ENCODE measurements at places on chromosomes 4 and X.

DNA sequence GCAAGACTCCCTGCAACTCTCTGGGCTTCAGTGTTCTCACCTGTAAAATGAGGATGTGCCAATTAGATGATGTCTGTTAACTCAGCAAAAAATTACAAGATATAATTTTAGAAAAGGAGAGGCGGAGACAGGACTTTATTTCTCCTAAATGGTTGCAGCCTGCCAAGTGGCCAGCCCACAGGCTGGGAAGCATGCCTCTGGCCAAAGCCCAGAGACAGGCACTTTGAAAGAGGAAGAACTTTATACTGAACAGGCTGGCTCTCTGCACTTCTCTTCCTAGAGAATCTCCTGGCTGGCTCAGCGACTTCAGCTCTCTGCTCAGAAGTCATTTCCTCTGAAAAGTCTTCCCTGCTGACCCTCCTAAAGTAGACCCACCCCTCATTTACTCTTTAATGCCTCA lies 3.7 kb downstream of the PRDM5 start:
- DNase-seq, result peak; percentile 40

- DNase-seq, result no peak
These were observed 17.9 kb downstream of the EXOC1 start for GRCh38 chr4:55871299-55871800.

GRCh38 chr4:1495416-1496115 lies 89.3 kb upstream of the NKX1-1 start:
- no peak for DNase-seq

- DNase-seq, result no peak
These were observed 125.8 kb upstream of the SLC7A11 start for GRCh38 chr4:138367942-138368341.

DNA sequence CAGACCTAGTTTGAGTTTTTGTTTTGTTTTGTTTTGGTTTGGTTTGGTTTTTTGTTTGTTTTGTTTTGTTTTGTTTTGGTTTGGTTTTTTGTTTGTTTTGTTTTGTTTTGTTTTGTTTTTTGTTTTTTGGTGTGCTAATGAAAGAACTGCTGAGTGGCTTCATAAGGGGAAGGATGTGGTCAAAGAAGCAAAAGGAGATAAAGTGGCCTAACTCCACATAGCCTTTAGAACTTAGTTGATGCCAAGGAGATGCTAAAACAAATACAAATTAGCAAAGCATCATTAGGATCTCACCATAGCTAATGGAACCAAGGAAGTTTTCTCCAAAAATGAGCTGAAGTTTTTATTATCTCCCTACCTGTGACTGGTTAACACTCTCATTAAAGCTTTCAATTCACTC lies 44.6 kb upstream of the TMEM164 start:
- no peak for DNase-seq

GRCh38 chrX:132488819-132489577 lies at the start of gene MBNL3:
MBNL3 (minus strand) TSS chrX:132489038; CDS start chrX:132439611, 49,427 bp downstream.
- peak; percentile 47 for DNase-seq

- DNase-seq, result no peak
These were observed 13.2 kb upstream of the CA5B start for GRCh38 chrX:15724911-15725310.

- no peak for DNase-seq
These were observed 8.8 kb downstream of the DOK7 start for GRCh38 chr4:3471886-3472285.

- no peak for DNase-seq
These were observed 211.5 kb downstream of the DHX15 start for GRCh38 chr4:24372881-24373280.

DNA sequence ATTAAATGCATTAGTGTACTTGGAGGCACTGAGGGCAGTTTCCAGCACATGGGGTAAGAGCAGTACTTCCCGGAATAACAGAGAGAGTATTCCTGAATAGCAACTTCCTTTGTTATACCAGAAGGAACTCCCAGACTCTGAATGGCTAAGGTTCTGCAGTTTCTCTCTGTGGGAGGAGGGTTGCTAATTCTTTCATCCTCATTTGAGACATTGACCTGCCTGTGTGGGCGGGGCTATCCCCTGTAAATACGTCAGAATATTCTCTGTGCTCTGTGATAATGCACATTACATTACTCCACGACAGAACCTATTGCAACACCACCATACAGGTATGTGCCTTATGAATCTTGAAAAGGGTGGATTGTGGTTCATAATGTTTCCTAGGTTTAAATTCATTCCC lies 52.7 kb downstream of the SPINK2 start:
- no peak for DNase-seq

- DNase-seq, result no peak
These were observed 23.2 kb downstream of the BBS12 start for GRCh38 chr4:122755675-122756074.

DNA sequence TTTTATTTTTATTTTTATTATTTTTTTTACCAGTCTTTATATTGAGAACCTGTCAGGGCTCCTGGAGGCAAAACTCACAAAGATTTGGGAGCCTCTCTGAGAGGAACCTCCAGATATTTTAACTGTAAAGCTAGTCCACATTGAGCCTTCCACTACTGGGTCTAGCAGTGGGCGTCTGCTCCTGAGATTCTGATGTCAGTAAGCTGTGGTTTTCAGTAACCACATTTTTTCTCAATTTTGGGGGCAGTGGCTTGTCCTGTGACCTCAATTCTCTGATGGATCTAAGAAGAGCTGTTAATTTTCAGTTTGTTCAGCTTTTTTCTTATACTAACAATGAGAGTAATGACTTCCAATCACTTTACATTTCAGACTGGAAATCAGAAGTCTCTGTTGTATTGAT lies 23.6 kb upstream of the GPRASP1 start:
- DNase-seq, result no peak

DNA sequence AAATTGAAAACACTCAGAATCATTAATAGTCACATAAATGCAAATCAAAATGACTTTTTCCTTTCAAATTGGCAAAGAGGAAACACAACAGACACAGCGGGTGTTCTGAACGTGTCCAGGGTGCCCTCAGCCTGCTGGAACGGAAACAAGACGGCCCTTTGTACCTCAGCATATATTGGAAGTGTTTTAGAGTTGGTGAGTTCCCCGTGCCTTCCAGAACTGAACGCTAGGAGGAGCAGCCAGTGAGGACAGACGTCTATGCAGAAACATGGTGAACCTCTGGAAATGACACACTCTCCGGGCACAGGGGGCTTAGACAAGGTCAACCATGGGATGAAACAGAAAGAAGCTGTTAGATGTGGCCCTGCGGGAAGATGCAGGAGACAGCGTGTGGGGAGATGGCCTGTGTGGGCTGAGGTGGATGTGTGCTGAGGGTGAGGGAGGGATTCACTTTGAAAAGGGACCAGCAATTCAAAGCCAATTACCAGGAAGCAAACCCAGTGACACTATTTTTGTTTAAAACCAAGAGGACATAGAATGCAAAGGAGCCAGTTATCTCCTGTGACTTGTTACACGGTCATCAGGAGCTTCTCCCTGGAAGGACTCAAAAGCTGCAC lies 40.4 kb downstream of the RNF212 start:
- DNase-seq, result no peak

DNA sequence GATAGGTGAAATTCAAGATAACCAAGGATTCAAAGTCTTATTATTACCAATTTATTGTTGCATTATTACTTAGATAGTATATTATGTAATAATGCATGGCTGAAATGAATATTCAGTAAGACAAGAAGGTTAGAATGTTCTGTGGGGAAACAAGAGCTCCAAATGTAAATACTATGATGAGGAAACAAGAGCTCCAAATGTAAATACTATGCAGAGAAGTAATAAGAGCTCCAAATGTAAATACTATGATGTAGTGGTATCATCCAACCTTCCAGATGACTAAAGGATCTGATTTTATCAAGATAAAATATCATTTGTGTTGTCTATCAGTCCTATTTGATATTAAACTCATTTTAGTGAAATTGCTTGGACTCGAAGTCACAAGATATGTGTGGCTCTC lies 82.2 kb upstream of the PCDH18 start:
- no peak for DNase-seq

DNA sequence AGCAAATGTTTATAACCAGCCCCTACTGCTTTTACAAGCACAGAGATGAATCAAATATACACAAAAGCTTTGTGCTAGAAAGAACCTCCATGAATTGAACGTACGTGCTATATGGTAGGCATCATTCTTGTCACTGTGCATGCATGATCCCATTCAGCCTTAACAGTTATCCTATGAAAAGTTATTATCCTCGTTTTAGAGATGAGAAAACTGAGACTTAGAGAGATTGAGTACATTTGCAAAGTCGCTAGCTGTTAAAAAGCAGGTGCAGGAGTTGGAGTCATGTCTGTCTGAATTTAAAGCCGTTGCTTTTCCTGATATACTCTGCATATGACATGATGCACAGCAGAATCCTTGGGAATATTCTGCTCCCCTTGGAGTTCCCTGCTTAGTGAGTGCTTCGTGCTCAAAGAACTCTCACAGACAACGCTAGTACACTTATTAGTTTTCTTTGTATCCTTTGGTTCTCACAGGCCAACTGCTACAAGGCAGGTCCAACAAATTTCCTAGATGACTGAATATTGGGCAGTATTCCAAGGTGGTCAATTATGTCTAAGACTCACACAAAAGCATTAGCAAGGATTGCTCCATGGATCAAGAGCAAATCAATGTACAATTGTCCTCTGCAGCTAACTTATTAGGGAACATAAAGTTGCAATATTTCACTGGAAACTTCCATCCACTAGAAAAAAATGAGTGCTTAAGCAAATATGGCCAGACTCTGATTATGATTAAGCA lies 42.8 kb upstream of the TRIM2 start:
- DNase-seq, result no peak

- no peak for DNase-seq
These were observed 174.0 kb upstream of the MAP3K15 start for GRCh38 chrX:19689170-19689779.

DNA sequence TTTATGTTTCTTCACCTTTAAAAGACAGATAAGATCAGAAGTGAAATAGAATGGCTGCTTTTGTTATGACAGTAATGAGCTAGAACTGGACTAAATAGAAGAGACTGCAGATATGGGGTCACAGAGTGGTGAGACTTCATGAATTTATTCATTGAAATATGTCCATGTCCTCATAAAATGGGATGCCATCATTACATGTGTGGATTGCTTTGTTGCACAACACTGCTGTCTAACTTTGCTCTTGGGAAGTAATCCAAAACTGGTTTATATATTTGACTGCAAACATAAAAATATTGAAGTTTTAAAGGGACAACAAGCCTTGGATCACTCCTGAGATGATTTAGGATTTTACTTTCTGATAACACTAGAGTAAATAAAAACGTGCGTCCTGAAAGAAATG lies 209.2 kb upstream of the FAT4 start:
- no peak for DNase-seq

GRCh38 chr4:128858879-128859671 lies 49.6 kb downstream of the JADE1 start:
- DNase-seq, result no peak

DNA sequence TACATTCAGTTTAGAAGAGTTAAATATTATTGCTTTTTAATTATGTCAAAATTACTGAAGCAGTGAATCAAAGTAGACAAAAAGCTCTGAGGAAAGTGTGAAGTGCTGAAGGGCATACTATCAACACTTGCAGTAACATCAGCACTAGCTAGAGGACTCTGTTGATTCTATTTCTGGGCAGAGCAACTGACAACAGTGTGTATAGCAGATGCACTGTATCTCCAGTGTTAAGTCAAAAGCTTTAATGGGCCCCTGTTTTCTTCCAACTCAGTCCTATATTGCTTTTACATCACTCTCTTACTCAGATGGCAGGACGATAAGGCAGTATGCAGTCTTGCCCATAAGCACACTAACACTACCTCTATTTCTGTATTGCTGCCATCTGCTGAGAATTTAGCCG lies 435.2 kb upstream of the AMOT start:
- DNase-seq, result no peak

DNA sequence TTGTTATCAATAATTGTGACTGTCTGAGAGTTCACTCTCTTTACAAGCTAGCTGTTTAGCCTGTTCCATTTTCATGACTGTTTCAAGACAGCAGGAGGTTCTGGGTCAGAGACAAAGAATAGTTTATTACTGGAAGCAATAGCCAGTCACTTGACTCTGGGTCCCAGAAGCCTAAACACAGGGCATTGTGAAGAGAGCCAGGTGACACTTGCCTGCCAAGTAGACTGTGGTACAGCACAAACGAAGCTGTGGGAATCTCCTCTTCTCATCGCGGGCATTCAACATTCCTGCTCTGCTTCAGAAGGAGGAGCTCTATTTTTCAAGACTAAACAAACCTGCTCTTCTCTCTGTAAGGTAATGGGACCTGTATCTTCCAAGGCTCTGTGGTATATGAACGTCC lies 485.1 kb downstream of the TRIML1 start:
- DNase-seq, result no peak

GRCh38 chrX:107691024-107691448 lies 62.7 kb downstream of the PRPS1 start:
- no peak for DNase-seq

Data from left ventricle myocardium inferior (tissue), 1 donor.